ENCODE measurements at places on chromosomes 3 and 15.

DNA sequence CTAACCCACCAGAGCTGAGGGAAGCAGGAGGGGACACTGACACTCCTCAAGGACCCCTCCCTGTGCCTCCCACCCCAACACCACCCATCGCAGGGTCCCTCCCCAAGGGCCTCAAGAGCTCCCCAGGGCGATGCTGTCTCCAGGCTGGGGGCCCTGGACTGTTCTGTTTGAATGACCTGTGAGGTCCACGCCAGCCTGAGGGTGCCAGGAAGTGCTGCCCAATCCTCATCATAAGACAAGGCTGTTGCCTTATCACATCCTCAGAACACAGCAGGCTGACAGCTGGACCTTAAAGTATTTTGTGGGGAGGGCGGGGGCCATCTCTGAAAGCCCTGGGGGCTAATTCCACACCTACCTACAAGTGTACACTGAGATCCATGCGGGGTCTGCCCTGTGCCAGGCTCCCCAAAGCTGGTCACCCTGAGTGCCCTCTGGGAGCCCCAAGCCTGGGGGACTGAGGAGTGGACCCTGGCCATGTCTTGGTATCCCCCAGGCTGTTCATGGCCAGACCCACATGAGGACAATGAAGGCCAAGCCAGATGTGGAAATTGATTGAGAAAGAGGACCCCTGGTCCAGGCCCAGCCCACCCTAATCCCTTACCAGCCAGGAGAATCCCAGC lies 23.8 kb upstream of the GOLGA6C start:
- no peak for DNase-seq

GRCh38 chr3:80261082-80261481 lies 493.3 kb upstream of the ROBO1 start:
- no peak for DNase-seq

DNA sequence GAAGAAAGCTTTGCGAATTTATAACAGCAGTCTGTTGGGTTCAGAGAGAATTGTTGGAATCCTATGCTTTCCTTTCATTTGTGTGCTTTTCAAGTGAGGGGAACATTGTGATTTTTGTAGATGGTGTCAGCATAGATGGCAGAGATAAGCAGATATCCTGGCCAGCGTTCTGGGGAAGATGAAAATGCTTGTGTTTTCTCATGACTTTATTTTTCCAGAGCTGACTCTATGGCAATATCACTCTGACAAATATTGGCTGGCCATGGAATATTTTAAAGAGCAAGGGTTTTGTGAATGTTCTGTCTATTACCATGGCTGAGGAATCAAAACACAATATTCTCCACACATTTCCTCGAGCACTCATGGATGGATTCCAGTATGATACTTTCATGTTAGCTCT lies 108.8 kb downstream of the MITF start:
- DNase-seq, result peak; percentile 45

- DNase-seq, result no peak
These were observed 41.5 kb downstream of the PXYLP1 start for GRCh38 chr3:141272906-141273662.

DNA sequence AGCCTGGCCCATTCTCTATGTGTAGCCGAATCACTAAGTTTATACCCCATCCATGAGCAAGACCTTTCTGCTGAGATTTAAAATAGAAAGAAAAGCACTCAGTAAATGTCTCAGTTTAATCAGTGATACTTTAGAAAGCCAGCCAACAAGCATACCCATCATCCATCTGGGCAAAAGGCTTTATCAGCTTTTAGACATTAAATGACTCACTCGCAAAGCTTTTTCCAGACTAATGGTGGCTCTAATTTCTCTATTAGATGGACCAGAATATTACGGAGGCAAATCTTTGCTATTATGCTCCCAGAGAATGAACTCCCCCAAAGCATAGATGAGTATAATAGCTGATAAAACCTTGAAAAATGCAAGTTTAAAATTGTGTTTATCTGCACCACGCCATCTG lies 727.8 kb downstream of the GBE1 start:
- DNase-seq, result no peak

- no peak for DNase-seq
These were observed 30.8 kb downstream of the LIPC start for GRCh38 chr15:58462547-58462946.

DNA sequence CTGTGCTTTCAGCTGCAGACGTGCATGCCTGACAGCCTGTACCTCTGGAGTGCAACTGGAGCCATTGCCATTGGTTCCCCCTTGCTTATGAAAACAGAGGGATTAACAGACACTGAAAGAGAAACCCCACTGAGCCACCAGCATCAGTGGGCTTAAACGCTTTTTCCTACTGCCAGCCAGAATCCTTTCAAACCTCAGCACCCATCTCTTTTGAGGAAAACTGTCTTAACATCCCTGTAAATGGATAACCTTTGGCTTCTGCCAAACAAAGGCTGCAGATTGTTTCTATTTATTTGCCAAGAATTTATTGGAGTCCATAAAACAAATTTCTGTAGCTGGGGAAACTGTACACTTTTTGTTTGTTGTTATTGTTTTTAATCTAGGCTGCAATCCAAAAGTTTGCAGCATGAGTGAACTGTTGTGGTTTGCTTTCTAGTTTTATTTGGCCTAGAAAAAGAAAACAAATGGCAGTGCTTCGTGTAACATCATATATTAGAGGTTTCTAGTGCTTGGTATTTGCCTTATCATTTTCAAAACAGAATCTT lies 369.2 kb upstream of the IL12A start:
- DNase-seq, result no peak

GRCh38 chr3:45864760-45865519 lies 21.4 kb upstream of the CCR9 start:
- DNase-seq, result no peak

DNA sequence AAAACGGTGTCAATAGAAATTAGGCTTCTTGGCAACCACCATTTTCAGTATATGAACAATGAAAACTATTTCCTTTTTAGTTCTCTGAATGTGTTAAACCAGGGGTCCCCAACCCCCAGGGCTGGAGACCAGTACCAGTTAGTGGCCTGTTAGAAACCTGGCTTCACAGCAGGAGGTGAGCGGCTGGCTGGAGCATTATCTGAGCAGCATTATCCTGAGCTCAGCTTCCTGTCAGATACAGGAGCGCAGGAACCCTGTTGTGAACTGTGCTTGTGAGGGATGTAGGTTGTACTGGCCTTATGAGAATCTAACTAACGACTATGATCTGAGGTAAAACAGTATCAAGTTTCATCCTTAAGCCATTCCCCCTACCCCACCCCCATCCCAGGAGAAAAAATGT lies 328.7 kb downstream of the ZBBX start:
- DNase-seq, result no peak

DNA sequence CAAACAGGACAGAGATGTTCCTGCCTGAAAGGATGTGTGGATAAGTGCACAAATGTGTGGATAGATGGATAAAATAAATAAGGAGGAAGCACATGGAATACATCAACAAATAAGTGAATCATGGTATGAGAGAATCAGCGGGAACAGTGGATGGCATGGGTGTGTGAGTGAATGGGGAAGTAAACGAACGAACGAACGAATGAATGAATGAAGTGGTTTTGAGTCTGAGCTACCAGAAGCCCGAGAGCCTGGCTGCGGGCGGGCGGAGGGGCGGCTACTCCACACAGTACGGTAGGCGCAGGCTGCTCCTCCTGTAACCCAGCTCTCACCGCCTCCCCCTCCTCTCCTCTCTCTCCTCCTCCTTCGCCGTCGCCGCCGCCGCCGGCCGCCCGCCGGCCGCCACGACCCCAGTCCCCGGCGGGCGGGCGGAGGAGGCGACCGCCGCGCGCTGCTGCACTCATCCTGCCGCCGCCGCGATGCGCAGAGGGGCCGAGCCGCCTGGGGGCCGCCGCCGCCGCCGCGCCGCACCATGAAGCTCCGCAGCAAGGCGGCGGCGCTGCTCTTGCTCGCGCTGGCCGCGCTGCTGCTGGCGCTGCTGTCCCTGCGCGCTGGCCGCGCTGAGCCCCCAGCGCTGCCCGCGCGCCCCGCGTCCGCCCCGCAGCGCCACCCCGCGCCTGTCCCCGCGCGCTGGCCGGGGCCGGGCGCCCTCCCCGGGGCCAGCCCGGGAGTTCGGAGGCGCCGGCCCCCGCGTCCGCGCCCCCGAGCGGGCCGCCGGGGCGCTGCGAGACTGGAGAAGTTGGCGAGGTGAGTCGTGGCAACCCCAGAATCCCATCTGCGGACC lies at the start of gene GXYLT2:
TSS of gene GXYLT2 (plus strand) at position 342 of the 841 bp plus-strand sequence. CDS start at position 530, 188 bp downstream.
- peak; percentile 83 for DNase-seq

GRCh38 chr3:123002100-123002748 lies 25.3 kb downstream of the SEMA5B start:
- DNase-seq, result no peak

DNA sequence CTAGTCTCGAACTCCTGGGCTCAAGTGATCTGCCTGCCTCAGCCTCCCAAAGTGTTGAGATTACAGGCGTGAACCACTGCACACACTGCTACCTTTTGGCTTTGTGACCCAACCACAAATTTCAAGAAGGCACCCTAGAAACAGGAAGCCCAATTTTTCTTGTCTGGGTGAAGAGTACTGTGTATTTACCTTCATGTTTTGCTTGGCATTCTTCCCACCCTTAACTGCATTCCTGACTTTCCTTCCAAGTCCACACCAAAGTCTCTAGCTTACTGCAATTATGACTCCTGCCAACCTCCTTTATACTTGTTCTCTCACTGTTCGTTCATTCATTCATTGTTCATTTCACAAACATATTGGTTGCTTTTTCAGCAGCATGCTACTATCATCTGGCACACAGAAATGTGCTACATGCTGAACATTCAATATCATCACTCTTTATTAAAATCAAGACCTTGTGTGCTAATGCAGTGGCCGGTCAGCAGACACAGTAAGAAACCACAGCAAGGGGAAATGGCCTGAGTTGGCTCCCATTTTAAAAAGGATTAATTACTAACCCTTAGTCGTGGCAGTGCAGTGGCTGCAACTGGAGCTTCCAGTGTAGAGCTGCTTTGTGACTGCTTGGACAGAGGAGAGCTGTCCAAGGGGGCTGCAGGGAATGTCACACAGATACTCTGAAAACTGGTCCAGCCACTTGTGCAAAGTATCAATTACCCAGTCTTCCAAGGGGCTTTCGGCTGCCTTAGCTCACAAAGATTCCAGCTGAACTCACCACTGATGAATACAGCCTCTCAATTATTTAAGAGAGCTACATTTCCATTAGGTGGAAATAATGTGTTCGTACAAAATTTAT lies 94.0 kb downstream of the ETFA start:
- no peak for DNase-seq

DNA sequence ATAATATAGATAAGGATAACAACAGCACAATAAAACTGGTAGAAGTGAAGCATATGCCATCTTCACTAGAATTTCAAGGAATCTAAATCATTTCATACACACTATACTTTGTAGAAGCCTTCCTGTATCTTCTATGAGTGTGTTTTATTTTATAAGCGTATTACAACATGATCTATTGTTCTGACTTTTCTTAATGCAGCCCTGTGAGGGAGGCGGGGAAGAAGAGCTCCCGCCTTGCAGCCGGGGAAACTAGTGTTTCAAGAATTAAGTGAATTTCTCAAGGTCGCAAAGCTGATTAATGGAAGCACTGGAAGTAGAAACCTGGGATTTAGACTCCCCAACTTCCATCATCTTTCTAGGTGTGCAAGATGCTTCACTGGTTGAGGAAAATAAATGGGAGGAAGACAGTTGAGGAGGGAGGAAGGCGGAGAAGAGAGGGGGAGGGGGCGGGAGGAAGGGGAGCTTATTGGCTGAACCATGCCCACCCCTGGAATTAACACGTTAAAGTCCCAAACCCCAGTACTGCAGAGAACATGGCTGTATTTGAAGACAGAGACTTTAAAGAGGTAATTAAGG lies 32.9 kb downstream of the VGLL4 start:
- no peak for DNase-seq

DNA sequence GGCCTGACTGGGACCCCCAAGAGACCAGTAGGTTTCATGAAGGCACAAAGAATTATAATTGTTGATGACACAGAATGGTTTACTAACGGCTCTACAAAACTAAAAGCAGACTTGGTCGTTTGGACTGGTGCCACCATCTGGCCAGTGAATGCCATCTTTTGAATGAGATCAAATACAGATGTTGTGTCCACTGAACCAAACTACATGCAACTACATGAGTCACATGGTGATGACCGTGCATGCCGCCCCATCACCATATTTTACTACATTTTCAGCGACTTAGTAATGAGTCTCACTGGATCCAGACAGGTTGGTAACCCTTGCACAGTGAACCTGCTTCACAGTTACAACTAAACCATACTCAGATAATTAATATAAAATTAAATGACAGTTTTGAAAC lies 803.3 kb downstream of the DIPK2A start:
- no peak for DNase-seq

DNA sequence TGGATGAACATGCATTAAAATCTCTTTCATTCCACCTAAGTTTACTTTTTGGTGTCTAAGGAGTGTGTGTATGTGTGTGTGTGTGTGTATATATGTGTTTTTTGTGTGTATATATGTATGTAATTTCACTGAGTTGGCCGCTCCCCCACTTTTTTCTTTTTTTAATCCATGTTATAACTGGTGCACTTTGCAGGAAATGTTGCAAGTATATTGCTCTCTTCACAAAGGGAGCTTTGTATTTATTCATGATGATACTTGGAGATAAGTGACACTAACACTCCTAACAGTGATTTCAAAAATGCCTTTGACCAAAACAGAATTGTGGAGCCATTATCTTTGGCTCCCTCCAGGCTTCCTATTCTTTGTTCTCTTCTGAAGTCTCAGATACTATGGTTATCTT lies 95.8 kb downstream of the FNDC3B start:
- no peak for DNase-seq

GRCh38 chr15:74464216-74464615 lies 3.3 kb upstream of the UBL7 start:
- DNase-seq, result no peak

DNA sequence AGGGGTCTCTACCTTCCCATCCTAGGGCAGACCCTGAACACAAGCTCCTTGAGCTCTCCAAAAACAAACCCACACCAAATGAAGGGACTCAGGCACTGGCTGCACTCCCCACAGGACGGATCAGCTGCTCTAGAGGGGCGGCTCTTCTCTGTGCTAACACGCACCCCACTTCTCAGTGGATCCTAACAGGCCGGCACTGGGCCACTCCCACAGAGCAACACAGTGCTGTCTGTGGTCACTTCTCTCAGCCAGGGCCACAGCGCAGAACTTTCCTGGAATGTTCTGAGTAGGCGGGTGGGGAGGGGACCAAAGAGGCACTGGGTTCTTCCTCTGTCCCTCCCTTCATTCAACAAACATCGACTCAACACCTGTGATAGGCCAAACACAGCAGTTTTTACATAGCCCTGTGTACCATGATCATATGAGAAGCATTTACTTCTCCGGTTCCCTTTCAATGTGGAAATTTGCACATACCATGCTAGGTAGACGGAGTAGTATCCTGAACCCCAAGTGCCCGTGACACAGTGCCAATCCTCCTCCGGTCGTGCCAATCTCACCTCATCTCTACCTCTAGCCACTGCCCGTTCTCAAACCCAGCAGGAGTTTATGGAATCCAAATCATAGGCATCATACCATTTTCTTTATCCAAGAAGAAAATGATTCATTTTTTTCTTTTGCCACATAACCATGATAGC lies 98.1 kb downstream of the LRIG1 start:
- peak; percentile 55 for DNase-seq

- DNase-seq, result no peak
These were observed 236.3 kb upstream of the LRTM1 start for GRCh38 chr3:55164191-55164590.

- no peak for DNase-seq
These were observed 2.1 kb upstream of the CCDC33 start for GRCh38 chr15:74233851-74234597.

- DNase-seq, result no peak
These were observed 329.9 kb upstream of the TPRG1 start for GRCh38 chr3:188841906-188842305.
